ENCODE measurements at places on chromosomes 2 and 18.

DNA sequence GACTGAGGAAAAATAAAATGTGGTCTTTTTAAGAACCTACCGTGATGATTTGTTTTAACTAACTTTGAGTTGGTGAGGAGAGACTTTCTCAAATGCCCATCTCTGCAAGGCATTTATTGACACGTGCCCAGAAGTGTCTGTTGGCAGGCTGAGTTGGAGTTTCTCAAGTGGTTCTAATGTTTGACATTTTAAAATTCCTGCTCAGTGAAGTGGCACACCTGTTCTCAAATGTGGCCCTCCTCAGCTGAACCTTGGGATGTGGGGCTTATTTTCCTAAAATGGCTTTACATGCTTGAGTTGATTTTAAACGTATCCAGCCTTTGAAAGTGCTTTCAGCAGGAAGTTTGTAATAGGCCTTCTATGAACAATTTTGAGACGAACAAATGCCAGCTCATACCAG lies 876 bp upstream of the CAVIN2 start:
- DNase-seq: no peak

DNA sequence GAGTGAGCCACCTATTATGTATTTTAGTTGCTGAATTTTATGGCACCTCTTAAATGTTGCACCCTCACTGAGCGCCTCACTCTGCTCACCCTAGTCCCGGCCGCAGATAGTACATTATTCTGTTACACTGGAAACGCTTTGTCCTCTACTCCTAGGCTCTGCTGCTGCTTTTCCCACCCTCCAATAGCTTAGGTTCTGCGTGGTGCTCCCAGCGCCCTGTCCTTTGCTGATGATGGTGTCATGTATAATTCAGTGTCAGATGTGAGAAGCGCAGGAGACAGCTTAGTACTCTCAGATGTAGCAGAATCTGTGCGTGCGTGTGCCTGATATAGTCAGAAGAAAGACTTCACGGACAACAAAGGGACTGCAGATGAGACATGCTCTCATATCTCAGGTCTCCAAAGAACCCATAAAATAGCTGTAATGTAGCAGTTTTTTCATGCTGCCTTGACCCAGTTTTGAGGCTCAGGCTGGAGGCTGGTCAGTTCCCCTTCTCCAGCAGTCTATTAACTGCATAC lies 1.4 kb upstream of the REEP1 start:
- DNase-seq: no peak

GRCh38 chr18:10314066-10314465 lies 140.4 kb upstream of the APCDD1 start:
- no peak for DNase-seq

DNA sequence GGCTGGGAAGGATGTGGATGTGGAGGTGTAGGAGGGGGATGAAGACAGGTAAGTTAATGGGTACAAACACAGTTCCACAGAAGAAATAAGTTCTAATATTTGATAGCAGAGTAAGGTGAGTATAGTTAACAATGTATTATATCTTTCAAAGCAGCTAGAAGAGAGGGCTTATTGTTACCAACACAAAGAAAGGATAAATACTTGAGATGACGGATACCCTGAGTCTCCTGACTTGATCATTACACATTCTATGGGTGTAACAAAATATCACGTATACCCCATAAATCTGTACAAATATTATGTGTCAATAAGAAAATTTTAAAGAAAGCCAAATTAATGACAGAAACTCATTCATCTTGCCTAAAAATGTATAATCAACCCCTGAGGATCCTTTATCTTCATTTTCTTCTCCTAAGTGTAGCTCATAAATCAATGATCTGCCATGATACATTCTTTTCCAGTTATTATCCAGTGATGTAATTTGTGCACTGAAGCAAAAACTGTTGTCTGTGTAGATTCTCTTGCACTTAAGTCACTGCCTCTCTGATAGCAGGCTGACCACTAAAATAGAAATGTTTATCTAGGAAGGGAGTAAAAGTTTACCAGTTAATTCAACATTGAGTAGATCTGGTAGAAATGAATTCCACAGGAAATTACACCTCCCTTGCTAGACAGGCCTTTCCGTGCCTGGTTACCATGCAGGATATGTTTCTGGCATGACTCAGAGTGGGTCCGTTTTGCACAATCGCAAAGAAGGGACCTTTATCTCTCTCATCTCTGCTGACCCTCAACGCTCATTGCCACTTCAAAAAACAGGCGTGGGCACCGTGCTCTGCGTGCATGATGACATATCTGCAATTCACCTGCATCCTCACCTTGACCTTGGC lies 249.7 kb upstream of the NCKAP5 start:
- DNase-seq: no peak

- no peak for DNase-seq
Measured at GRCh38 chr2:126687503-126687902, 31.5 kb downstream of the GYPC start.

GRCh38 chr2:62826141-62826540 lies 120.6 kb downstream of the EHBP1 start:
- no peak for DNase-seq

GRCh38 chr2:106961328-106961727 lies 75.4 kb upstream of the ST6GAL2 start:
- DNase-seq: no peak

DNA sequence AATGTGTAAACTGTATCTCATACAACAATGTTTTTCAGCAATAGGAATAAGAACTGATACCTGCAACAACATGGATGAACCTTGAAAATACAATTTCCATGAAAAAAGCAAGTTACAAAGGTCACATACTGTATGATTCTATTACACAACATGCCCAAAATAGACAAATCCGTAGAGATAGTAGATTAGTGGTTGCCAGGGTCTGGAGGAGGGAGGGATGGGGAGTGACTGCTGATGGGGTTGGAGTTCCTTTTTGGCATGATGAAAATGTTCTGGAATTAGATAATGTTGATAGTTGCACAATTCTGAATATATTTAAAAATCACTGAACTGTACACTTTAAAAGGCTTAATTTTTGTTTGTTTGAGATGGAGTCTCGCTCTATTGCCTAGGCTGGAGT lies 33.8 kb downstream of the UBXN4 start:
- no peak for DNase-seq

- no peak for DNase-seq
Measured at GRCh38 chr2:119419065-119419464, 12.6 kb upstream of the TMEM37 start.

DNA sequence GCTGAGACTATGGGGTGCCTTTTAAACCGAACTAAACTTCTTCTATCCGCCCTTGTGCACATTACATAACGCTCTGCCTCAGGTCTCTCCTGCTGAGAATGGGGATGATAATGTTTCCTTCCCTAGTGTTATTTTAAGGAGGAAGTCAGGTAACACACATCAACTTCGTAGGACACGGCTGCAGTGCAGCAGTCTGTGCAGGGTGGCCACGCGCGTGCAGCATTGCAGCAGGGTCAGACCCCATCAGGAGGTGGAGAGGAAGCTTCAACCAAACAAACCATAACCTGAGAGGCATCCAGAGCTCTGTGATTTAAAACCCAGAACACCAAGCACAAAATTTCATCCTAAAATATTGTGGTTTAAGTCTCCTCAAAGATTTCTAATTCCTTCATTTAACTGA lies 50.6 kb downstream of the MYT1L start:
- DNase-seq: no peak

DNA sequence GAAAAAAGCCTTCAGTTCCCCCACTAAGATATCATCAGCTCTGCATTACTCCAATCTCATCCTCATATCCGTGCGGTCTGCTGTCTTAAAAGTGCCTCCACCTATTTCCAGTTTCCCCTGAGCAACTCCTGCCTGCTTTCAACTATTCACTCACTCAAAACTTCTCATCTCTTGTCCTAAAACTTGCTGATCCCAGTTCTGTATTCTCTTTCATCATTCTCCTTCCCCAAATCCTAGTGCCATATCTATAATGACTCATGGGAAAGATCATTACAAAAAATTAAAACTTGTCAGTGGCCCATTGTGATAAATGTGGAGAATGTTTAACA lies 20.0 kb downstream of the ACVR1 start:
- no peak for DNase-seq

DNA sequence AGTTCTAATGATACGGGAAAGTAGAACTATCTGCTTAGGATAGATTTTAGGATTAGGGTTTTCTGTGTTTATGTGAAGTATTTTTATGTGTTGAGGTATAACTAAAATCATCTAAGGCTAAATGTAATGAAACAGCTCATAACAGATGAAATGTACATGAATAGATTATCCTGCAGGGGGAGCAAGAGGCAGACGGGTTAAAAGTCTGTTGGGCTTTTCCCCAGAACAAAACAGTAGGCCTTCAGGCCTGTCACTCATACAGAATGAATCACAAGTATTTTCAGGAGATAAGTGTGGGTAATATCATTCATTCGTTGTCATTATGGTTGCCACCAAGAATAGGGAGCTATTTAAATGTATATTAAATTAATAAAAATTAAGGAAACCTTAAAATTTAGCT lies 107.9 kb upstream of the IL1R2 start:
- peak; percentile 70 for DNase-seq

GRCh38 chr2:72113847-72114692 lies 33.6 kb downstream of the CYP26B1 start:
- DNase-seq: no peak

DNA sequence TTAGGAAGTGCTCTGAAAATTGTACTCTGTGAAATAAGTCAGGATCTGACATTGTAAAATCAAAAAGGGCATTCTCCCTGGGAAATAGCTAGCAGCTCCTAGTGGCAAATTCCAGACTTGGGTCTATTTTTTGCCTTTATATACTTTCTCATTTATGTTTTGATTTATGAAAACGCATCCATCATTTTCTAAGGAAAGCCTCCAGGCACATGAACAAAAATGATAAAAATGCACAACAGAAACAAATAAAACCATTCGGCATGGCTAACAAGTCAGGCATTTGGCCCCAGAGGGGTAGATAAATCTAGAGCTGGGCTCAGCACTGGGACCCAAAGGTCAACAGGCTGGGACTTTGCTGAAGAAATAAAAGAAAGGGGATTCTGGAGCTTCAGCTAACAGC lies 167.0 kb downstream of the BCL11A start:
- DNase-seq: no peak

GRCh38 chr2:169190197-169190775 lies 120.9 kb downstream of the DHRS9 start:
- no peak for DNase-seq

DNA sequence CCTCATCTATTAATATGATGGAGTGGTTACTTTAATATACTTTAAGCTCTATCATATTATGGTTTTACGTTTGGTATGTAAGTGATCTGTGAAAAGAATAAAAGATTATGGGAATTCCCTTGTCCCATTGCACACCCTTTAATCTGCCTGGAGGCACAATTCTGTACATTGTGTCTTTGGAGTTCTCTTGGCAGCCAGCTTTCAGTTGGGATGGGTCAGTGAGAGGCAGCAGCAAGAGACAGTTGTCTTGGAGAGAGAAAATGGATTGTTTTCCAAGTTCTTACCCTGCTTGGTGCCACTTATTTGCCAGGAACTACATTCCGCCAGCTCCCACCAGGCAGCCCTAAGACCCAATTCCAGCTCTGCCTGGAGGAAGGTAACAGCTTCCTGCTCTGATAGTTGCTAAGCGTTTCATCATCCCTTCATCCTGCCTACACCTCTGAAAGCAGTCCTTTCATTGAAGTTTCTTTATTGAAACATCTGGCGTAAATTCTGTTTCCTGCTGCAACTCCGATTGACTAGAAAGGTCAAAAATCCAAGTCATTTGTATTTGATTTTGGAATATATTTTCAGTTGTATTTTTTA lies 365.2 kb downstream of the AKAIN1 start:
- no peak for DNase-seq

GRCh38 chr2:175025946-175026345 lies 20.8 kb upstream of the CHN1 start:
- DNase-seq: no peak

- no peak for DNase-seq
Measured at GRCh38 chr18:41391616-41392595, 563.1 kb upstream of the PIK3C3 start.

- no peak for DNase-seq
Measured at GRCh38 chr2:166351319-166351718, 24.4 kb downstream of the SCN9A start.

DNA sequence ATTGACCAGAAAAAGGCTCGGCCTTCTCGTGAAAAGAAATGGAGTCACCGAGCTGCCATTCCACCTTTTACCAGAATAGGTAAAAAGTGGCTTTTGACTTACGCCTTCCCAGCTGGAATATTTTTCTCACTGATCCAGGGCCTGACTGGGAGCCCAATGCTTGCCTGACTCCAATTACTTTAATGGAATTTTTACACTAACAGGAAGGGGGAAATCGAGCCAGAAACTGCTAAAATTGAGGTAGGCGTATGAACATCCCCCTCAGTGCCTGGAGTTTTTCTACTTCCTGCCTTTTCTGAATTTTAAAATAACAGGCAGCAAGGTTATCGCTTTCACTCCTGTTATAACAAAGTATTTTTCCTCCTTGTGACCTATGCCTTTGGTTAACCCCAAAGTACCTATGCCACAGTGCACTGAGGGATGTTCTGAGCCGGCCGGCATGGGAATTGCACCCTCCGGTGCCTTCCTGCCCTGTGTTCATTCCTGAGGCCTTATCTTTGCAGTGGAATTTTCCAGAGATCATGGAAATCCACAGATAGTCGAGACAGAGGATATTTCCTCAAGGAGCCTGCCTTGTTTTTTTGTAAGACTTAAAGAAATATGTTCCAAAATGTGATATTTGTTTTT lies 18.3 kb upstream of the RPL31 start:
- DNase-seq: no peak

DNA sequence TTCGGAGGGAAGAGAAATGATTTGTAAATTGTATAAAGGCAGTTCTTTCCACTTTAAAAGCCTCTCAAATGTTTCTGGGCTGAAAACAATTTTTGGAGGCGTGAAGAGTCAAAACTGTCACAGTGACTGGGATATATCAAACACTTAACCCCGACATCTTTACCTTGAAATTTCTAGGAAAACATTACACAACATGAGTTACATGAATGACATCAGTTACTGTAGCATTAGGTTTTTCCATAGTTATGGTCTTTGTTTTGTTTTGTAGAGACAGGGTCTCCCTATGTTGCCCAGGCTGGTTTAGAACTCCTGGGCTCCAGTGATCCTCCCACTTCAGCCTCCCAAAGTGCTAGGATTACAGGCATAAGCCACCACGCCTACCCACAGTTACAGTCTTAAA lies 25.7 kb downstream of the MSH6 start:
- no peak for DNase-seq
